Bronchial smooth muscle cell (primary cell): ENCODE measurements at places on chromosomes 11 and 22. TPM values are rescaled to one million over a fixed set of nuclear protein-coding genes. Genes with fewer than 3 reads are reported as not detected.

Gene OR8D4
- total RNA-seq = not detected in 2 replicates

Gene UBQLN3
- 0.09 and 0.16 TPM in 2 replicates for total RNA-seq

Gene TMEM121B
- 0.09 TPM in 1 of 2 replicates, not detected in the other for total RNA-seq

Gene OR51L1
- total RNA-seq = not detected in 2 replicates

Gene CCDC81
- 0.26 and 0.47 TPM in 2 replicates for total RNA-seq

Gene OR4C13
- total RNA-seq = not detected in 2 replicates

Gene ENTHD1
- not detected in 2 replicates for total RNA-seq

Gene B3GAT1
- total RNA-seq = under 0.01 TPM in 1 of 2 replicates, not detected in the other

Gene GLYATL2
- total RNA-seq = 0.77 and 2.0 TPM in 2 replicates

Gene CHCHD10
- 1.0 and 2.2 TPM in 2 replicates for total RNA-seq

Gene KCNJ1
- under 0.01 TPM in 1 of 2 replicates, not detected in the other for total RNA-seq

Gene CRYBB2
- not detected in 2 replicates for total RNA-seq

Gene TRIM48
- not detected in 2 replicates for total RNA-seq

Gene TBX10
- total RNA-seq = not detected in 2 replicates

Gene SHISAL1
- 1.6 and 5.8 TPM in 2 replicates for total RNA-seq

Gene GGT5
- 1.2 and 2.2 TPM in 2 replicates for total RNA-seq

Gene LRRC4C
- 0.16 and 0.17 TPM in 2 replicates for total RNA-seq

Gene KRTAP5-11
- not detected in 2 replicates for total RNA-seq

Gene SLC22A8
- under 0.01 TPM in 1 of 2 replicates, not detected in the other for total RNA-seq

Gene PRODH
- total RNA-seq = under 0.01 and 0.26 TPM in 2 replicates

Gene NXPE1
- total RNA-seq = not detected in 2 replicates

Gene OTOG
- not detected in 2 replicates for total RNA-seq

Gene TEX12
- 0.16 TPM in 1 of 2 replicates, not detected in the other for total RNA-seq

Gene GPHA2
- not detected in 2 replicates for total RNA-seq

Gene BEST1
- 2.5 and 4.6 TPM in 2 replicates for total RNA-seq

Gene FAM180B
- 0.09 and 0.16 TPM in 2 replicates for total RNA-seq
